GM23338 (cell line): ENCODE measurements at places on chromosomes 7 and 10. TPM values are rescaled to one million over a fixed set of nuclear protein-coding genes. Genes with fewer than 3 reads are reported as not detected.

GRCh38 chr10:51342381-51342780, 268.1 kb downstream of the PRKG1 start:
- DNase-seq, result no peak

DNA sequence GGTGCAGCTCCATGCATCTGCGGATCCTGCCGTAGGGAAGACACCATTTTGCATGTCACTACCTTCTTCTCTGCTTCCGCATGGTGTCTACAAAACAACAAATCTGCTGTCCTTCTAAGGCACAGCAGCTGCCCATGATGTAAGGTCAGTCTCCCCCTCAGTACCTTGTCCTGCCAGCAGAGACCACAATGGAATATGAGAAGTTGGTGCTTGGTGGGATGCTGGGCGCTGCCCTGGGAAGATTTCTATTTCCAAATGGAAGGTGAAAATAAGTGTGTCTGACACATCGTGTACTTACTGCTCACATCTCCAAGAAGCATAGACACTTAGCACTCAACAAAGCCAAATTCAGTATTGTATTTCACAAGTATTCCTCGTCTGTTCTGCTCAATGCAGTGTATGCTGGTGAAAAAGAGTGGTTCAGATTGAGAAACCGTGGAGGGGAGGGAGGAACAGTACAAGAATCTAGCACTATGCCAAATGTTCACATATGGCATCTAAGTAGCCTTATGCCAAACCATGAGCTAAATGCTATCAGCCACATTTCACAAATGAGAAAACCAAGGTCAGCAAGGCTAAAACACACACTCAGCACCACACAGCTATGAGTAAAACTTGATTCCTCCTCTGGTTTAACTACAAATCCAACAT, 95.0 kb downstream of the GRB10 start:
- DNase-seq, result no peak

DNA sequence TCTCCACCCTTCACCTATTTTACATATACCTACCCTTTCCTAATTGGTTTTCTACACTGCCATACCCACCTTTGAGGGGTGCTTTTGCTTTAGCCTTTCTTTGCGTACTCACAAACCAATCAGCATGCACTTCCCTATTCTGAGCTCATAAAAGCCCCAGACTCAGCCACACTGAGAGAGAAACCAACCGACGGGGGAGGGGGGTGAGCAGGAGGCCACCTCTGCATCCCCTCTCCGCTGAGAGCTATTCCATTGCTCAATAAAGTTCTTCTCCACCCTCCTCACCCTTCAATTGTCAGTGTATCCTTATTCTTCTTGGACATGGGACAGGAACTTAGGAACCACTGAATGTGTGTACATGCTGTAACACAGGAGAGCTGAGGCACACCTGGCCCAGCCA, 9.0 kb upstream of the FKBP9 start:
- DNase-seq, result peak; percentile 25

MCM10 gene
- total RNA-seq, result 30.7 and 38.2 TPM in 2 replicates

SEMA3C gene
- 3.1 and 3.5 TPM in 2 replicates for total RNA-seq

GRCh38 chr10:28777911-28778310, 100.6 kb downstream of the BAMBI start:
- no peak for DNase-seq

GRCh38 chr10:43958964-43959363, 310.3 kb upstream of the ZNF32 start:
- DNase-seq, result no peak

FAM25C gene
- total RNA-seq, result not detected in 2 replicates

GRCh38 chr10:97011397-97011796, 174.4 kb downstream of the SLIT1 start:
- no peak for DNase-seq

DNA sequence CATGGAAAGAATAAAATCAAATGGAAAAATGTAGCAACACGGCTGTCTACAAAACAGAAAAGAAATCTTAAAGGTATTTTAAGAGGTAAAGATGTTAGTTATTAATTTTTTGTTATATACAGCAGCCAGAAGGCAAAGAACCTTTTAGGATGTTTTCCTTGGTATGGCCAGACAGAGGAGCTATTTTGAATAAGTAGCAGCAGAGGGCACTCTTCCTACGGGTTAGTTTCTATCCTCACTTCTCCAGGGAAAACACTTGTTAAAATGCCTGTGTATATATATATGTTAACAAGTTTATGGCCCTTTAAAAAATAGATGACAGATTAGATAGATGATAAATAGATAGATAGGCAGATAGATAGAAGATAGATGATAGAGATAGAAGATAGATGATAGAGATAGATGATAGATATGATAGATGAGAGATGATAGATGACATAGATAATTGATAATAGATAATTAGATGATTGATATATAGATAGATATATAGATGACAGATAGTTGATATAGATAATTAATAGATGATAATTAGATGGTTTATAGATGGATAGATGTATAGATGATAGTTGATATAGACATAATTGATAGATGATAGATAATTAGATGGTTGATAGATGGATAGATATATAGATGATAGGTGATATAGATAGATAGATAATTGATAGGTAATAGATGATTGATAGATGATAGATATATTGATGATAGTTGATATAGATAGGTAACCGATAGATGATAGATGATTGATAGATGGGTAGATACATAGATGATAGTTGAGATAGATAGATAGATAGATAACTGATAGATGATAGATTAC, 57.8 kb upstream of the WIPF3 start:
- peak; percentile 77 for DNase-seq

SYT15B gene
- 0.08 and 0.24 TPM in 2 replicates for total RNA-seq

CCAR1 gene
- 84.1 and 118 TPM in 2 replicates for total RNA-seq

DNA sequence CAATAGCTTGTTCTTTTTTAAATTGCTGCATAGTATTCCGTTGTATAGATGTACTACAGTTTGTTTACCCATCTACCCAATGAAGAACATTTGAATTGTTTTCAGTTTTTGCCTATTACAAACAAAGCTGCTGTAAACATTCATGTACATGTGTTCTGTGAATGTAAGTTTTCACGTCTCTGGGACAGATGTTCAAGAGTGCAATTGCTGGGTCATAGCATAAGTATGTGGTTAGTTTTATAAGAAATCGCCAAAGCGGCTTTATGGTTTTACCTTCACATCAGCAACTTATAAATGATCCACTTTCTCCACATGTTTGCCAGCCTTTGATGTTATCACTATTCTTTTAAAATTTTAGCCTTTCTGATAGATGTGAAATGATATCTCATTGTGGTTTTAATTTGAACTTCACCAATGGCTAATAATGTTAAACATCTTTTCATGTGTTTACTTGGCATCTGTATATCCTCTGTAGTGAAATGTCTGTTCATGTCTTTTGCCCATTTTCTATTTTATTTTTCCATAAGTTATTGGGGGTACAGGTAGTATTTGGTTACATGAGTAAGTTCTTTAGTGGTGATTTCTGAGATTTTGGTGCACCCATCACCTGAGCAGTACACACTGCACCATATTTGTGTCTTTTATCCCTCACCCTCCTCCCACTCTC, 73.5 kb downstream of the TBXAS1 start:
- no peak for DNase-seq

DNA sequence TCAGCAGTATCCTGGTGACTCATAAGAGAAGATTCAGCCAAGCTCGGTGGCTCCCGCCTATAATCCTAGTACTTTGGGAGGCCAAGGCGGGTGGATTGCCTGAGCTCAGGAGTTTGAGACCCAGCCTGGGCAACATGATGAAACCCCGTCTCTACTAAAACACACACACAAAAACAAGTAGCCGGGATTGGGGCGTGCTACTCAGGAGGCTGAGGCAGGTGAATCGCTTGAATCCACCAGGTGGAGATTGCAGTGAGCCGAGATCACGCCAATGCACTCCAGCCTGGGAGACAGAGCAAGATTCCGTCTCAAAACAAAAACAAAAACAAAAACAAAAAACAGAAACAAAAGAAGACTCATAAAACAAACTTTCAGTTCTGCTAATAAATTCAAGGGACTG, 551.1 kb upstream of the POT1 start:
- DNase-seq, result peak; percentile 41

ZMIZ1 gene
- total RNA-seq, result 25.9 and 30.9 TPM in 2 replicates

- peak; percentile 81 for DNase-seq
Measured at GRCh38 chr7:150356265-150356897, 12.2 kb upstream of the REPIN1 start.

- peak; percentile 38 for DNase-seq
Measured at GRCh38 chr7:151249034-151249731, 689 bp upstream of the SMARCD3 start.

- DNase-seq, result peak; percentile 20
Measured at GRCh38 chr7:115340828-115341227, 418.9 kb downstream of the MDFIC start.

- DNase-seq, result peak; percentile 50
Measured at GRCh38 chr7:125847692-125848091, 918.1 kb upstream of the POT1 start.

- DNase-seq, result no peak
Measured at GRCh38 chr7:100079024-100079560, 2.4 kb downstream of the ZNF3 start.

- DNase-seq, result peak; percentile 38
Measured at GRCh38 chr7:31562002-31562401, 48.1 kb downstream of the ITPRID1 start.
